ENCODE measurements at places on chromosomes 16 and 17.

GRCh38 chr16:23539984-23540816, 16.9 kb downstream of the EARS2 start:
- DNase-seq, result no peak

GRCh38 chr17:44384281-44384822, 5.1 kb downstream of the ITGA2B start:
- DNase-seq, result no peak

GRCh38 chr17:6818938-6819337, 12.6 kb downstream of the TEKT1 start:
- DNase-seq, result no peak

DNA sequence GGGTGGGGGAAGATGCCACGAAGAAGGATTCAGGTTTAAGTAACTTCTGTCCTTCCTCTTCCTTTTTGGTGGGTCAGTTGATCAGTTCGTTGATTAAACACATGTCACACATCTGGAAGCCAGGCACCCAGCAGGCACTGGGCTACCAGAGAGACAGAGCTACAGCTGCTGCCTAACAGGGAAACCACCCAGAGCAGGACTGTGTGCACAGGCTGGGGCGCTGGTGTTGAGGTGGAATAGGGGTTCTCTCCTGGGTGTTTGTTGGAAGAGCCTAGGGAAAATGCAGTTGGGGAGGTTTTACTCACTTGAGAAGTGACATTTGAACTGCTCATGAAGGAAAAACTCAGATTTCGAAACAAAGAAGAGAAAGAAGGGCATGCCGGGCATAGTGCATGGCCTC, 152.4 kb downstream of the IRX5 start:
- no peak for DNase-seq

DNA sequence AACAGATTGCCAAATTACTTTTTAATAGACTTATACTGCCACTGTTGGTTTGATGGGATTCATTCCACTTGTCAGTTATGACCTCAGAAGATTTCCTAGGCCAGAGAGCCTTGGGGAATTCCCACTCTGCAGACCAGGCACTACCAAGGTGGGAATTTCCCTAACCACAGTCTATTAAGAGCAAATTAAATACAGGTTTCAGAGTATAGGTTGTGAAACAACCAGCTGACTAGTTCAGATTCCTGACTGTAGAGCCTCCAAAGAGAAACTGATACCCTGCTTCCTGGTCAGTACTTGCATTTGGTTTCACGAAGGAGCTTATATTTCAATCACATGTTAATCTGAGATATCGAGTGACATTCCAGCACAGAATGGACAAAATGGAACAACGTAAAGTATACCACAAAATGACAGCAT, 186.5 kb downstream of the STX8 start:
- DNase-seq, result no peak

DNA sequence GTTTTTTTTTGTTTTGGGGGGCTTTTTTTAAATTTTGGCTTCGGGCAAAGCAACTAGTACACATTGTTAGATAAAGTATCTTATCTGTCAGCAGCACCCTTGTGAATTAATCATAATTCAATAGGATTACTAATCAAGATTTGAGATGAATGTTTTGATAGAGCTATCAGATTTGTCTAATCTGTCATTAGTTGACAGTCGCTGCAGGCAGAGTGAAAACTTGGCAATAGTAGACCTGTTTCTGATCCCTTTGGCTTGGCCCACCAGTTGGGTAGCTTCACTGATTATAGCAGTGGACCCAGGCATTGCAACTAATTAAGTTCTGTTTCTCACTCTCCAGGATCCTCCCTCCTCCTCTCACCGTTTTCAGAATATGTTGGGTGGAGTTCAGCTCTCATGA, 258.6 kb downstream of the IRX3 start:
- DNase-seq, result no peak

GRCh38 chr17:78723001-78723796, 58.9 kb downstream of the CYTH1 start:
- DNase-seq, result no peak

GRCh38 chr16:181565-182021, 1.3 kb downstream of the HBQ1 start:
- no peak for DNase-seq

DNA sequence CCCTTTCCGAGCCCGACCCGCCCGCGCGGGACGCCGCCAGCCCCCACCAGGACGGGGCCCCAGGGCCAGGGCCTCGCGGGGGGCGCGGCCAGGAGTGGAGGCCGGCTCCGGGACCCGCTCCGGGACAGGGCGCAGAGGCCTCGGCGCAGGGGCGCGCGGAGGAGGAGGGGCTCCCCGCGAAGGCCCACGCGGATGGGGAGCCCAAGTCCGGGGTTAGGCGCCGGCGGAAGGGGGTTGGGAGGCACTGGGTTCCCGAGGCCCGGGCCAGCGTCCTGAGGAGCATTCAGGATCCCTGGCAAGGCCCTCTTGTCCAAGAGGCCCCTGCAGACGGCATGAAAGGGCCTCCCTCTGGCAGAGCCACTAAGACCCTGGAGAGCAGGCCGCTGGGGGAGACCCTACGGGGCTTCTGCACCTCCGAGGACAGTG, 57.8 kb upstream of the CIBAR2 start:
- DNase-seq, result no peak
